Gastroesophageal sphincter (tissue), 4 donors: ENCODE measurements at places on chromosomes 2 and 18.

- no peak for ATAC-seq
These were observed 109.9 kb downstream of the CEP192 start for GRCh38 chr18:13100942-13101658.

DNA sequence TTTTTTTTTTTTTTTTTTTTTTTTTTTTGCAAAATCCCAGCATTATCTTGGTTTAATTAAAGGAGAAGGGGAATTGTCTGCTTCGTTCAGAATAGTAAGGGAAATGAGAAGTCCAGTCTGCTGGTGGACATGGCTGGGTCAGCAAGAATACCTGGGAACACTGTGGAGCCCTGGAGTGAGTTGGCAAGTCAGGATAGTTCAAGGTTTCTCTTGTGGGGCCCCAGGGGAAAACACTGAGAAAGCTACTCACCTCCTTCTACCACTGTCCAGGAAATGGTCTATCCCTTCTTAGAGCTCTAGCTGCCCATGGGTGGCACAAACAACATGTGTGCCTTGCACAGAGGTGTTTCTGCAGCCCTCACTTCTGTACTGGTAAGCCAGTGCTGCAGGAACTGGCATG lies 169.1 kb upstream of the SIX2 start:
- no peak for ATAC-seq

DNA sequence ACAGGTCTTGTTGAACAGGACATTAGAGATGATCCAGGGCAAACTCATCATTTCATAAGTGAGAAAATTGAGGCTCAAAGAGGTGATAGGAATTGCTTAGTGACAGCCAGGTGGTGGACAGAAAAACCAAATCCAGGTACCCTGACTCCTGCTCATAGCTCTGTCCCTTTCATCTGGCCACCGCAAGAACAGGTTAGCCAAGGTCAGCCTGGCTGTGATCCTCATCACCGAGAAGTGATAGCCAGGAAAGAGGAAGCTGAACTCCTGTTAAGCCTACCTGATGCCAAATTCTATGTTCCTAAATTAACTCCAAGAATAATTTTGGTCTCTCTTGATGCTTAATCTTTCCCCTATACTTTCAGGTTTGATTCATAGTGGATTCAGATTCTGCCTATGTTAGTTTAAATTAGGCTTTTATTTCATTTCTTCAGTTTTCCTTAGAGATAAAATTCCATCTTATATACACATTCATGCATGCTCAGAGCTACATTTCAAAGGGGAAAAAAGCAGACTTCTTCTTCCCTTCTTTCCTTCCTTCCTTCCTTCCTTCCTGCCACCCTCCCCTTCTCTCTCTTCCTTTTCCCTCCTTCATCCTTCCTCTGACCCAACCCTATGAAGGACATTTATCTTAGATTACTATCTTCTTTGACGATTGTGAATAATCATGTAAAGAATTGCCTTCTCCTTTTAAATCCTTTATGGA lies 17.3 kb upstream of the CRIM1 start:
- no peak for ATAC-seq

- peak; percentile 34 for ATAC-seq
These were observed 9.7 kb downstream of the TNS1 start for GRCh38 chr2:217993138-217993537.

DNA sequence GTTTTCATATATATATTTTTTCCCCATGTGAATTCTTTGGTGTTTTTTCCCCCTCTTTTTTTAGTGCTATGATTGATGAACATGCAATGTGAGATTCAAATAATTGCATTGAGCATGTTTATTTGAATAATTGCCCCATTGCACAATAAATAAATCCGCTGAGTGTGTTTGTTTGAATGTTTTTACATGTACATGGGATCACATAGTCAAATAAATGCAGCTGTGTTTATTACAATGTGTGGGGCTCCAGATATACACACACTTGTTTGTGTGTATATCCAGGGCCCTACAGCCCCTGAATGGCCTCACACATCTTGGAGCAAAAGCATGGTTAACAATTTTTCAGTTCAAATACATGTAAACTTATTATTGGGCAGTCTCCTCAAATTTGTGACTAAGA lies 134.5 kb downstream of the ZEB2 start:
- ATAC-seq: no peak

DNA sequence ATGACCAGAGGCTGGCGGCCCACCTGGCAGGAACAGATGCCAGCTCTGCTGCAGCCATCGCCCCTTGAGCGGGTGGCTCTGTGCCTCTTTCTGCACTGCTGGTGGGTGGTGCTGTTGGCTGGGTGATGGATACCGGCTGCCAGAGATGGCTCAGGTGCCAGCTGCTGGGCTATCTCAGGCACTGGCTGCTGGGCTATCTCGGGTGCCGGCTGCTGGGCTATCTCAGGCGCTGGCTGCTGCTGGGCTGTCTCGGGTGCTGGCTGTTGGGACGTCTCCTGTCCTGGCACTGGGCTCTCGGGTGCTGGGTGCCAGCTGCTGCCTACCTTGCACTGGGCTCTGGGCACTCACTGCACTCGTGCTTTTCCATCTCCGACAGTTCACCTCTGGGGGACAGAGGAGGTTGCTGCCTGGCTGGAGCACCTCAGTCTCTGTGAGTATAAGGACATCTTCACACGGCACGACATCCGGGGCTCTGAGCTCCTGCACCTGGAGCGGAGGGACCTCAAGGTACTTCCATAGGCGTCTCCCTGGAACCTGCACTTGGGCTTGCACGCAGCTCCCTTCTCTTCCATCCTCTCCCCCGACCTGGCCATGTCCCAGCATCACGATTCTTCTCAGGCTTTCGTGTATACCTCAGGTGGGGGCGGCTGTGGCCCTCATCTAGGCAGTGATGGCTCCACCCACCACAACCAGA lies 98.4 kb downstream of the USP40 start:
- ATAC-seq: no peak

DNA sequence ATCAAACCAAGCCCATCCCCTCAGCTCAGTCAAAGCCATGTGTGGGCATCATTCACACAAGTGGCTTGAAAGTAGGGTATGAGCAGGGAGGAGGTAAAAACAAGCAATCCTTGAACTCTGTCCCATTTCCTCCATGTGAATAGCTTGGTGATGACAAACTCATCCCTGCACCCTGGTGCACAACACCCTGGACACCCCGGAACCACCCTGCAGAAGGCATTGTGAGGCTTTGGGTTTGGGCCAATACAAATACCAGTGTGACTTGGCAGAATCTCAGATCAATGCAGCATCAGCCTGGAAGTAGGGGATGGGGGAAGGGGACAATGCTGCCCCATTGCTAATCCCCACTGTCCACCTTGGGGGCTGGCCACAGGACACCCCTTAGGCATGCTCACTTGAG lies 28.6 kb downstream of the TGFA start:
- no peak for ATAC-seq
